ENCODE measurements at places on chromosomes 12 and 14. TPM values are rescaled to one million over a fixed set of nuclear protein-coding genes. Genes with fewer than 3 reads are reported as not detected.

The MOAP1 gene
- total RNA-seq = 16.6 TPM

The KRT8 gene
- total RNA-seq = 2,966 TPM

The CYP27B1 gene
- total RNA-seq = 1.8 TPM

The RTL1 gene
- 0.26 TPM for total RNA-seq

The KCNH5 gene
- not detected for total RNA-seq

The P2RX2 gene
- not detected for total RNA-seq

The PLCZ1 gene
- total RNA-seq = not detected

The IL31 gene
- total RNA-seq = not detected

The OTOGL gene
- total RNA-seq = not detected

The KCNK13 gene
- 0.11 TPM for total RNA-seq

The FAM181A gene
- not detected for total RNA-seq

The DDX47 gene
- 83.8 TPM for total RNA-seq

The LRCOL1 gene
- total RNA-seq = not detected

The SMIM41 gene
- total RNA-seq = not detected

The FLRT2 gene
- total RNA-seq = 4.1 TPM

The SCN8A gene
- total RNA-seq = 1.9 TPM

The IRAK3 gene
- total RNA-seq = 0.16 TPM

The HOXC11 gene
- total RNA-seq = 0.54 TPM

The ANO4 gene
- not detected for total RNA-seq

The RDH12 gene
- 0.09 TPM for total RNA-seq

The PTPRO gene
- 0.06 TPM for total RNA-seq

The SLCO1B1 gene
- 0.46 TPM for total RNA-seq

The OR2AP1 gene
- total RNA-seq = not detected

The CEP83 gene
- total RNA-seq = 8.9 TPM

The PSMC6 gene
- total RNA-seq = 81.2 TPM

The CIT gene
- total RNA-seq = 13.9 TPM

The METTL3 gene
- 47.8 TPM for total RNA-seq

The KCNJ8 gene
- 0.29 TPM for total RNA-seq

The MGAT2 gene
- 55.1 TPM for total RNA-seq

The TC2N gene
- total RNA-seq = 0.54 TPM

The LMO3 gene
- not detected for total RNA-seq

The P2RX7 gene
- not detected for total RNA-seq

The GCH1 gene
- 3.5 TPM for total RNA-seq

The TPPP2 gene
- not detected for total RNA-seq

The STXBP6 gene
- total RNA-seq = 1.9 TPM

The GPR162 gene
- 0.27 TPM for total RNA-seq

The ENDOU gene
- not detected for total RNA-seq

Data from A549 treated with CORT108297 at 1 μM for 4 hours (cell line).